ENCODE measurements at places on chromosomes 2 and 18.

GRCh38 chr2:134384131-134384530 lies 130.3 kb downstream of the MGAT5 start:
- DNase-seq, result no peak

DNA sequence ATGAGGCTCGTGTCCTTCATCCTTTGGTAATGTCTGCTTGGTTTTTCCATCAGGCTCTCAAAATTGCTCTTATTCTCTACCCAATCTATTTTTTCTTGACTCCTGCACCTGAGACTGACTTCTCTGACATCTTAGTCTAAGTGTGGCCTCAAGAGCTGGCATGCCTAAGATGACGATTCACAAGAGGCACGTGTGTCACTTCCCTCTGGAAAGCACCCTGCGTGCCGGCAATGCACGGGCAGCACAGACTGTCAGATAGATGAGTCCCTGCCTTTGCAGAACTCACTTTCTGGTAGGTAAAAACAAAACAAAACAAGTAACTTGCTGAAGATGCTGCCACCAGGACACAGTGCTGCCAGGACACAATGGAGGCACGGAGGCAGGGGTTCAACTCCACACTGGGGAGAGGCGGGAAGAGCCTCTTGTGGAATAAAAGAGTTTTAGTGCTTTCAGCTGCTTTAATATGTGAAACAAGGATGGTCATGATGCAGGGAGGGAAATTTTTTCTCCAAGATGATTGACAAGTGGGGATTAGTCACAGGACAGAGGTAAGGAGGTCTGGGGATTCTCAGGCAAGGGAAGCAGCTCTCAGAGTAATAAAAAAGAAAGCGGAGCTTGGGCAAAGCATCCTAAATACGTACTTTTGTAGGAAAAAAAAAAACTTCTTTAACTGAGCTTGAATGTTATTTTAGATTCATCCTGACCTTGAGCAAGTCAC lies 27.3 kb downstream of the CYB5A start:
- no peak for DNase-seq

- no peak for DNase-seq
Observed at GRCh38 chr2:227655454-227655853, 11.2 kb upstream of the SCYGR5 start.

DNA sequence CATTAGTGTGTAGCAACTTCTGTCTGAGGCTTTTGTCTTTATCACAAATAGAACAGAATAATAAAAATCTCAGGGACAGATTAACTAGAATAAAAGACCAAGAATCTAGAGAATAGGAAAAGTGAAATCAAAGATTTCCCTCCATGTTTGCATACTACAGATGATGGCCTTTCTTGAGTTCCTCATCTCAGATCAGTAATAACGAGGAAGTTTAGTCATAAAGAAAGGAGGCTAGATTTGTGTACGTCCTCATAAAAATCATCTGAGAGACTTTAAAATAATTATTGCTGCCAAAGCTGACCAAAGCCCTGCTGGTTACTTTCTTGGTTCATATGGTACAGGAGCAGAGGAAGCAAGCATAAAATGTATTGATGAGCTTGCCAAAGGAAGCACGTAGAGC lies 117.3 kb downstream of the MIB1 start:
- DNase-seq, result no peak

- DNase-seq, result no peak
Observed at GRCh38 chr2:207176247-207176646, 10.5 kb upstream of the KLF7 start.

GRCh38 chr2:25342372-25343186 lies 854 bp upstream of the DNMT3A start:
- no peak for DNase-seq

- no peak for DNase-seq
Observed at GRCh38 chr2:113875135-113875534, 14.8 kb upstream of the ACTR3 start.

- DNase-seq, result no peak
Observed at GRCh38 chr2:32788114-32788513, 158.6 kb upstream of the LTBP1 start.

DNA sequence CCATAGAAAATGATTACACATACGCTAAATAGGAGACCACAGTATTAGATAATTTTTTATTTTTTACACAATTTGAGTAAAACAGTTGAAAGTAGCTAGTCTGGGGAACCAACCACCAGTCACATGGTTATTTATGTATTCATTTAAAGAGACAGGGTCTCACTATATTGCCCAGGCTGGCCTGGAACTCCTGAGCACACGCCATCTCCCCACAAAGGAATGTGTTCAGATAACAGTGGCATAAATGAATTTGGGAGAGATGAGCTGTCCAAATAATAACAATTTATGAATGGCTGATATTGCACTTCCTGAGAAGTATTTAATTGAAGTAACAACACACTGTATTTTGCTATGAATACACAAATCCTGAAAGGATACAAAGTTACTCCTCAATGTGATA lies 39.7 kb downstream of the KIDINS220 start:
- no peak for DNase-seq

GRCh38 chr2:233928594-233929351 lies 11.6 kb downstream of the TRPM8 start:
- no peak for DNase-seq

- DNase-seq, result no peak
Observed at GRCh38 chr18:50405582-50406271, 30.9 kb downstream of the SKA1 start.

DNA sequence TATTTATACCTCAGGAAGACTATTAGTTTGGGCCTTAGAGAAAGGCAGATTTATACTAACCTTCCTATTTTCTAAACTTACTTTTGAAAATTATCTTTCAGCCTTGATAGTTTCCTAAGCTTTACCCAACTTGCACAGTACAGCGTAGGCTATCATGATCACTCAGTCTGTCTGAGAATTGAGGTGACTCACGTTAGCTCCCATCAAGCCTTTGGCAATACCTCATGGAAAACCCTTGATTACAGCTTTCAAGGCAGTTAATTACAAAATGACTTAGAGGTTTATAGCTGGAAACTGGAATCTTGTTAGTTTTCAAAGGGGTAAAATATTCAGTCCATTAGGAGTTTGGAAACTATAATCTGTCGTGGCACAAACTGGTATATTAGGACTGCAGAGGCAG lies 26.4 kb upstream of the ARMC9 start:
- DNase-seq, result no peak

GRCh38 chr2:10454505-10454904 lies 6.4 kb upstream of the ODC1 start:
- DNase-seq, result no peak

DNA sequence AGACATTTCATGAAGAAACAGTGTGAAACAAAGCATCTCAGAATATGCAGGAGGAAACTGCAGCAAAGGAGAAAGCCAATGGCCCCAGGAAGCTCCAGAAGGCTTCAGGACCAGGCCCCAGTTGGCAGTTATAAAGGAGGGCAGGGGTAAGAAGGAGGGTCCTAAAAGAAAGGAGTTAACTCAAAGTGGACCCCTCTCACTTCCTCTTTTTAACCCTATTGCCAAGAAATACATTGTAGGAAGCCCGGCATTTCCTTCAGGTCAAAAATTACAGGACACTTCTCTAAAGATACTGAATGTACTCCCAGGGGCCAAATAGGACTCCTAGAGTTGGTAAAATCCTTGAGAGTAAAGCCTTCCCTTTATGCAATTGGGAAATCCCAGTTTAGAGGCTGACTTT lies 77.1 kb upstream of the TGFA start:
- no peak for DNase-seq

DNA sequence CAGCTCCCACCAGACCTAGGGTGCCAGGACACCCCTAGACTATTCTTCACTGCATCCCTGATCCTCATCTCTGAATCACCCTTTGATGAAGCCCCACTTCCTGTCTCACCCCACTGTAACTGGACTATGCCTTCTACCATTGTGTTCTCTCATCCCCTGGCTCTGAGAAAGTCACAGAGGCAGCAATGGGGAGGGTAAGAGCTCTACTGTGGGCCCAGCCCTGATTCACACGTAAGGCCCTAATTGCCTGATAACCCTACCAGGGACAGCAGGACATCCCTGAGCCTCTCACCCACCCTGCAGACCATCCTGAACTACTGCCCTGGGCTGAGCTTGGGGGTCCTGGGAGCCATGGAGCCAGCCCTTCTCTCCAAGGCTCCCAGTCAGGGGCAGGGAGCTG lies 1.5 kb upstream of the PROM2 start:
- DNase-seq, result no peak

- no peak for DNase-seq
Observed at GRCh38 chr18:7532942-7533341, 34.2 kb upstream of the PTPRM start.

GRCh38 chr2:168336786-168337388 lies 89.5 kb upstream of the STK39 start:
- no peak for DNase-seq

GRCh38 chr18:34493566-34494358 lies 216.3 kb upstream of the DTNA start:
- no peak for DNase-seq

DNA sequence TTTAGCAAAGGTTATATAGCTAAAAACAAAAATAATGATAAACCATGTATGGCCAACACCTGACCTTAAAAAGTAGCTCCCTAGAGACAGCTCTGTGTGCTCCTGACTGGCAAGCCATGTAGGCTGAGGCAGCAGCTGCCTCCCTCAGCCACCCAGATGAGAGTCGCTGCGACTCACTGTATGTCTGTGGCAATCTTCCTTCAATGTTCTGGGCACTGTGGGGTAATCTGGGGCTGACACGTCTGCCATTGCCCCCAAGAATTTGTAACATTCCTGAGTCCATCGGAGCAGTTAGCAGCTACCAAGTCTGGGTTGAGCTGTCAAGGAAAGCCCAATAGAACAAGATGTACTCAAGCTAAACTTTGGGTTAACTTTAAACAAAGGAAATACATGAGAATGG lies 106.4 kb upstream of the DAPL1 start:
- DNase-seq, result no peak

GRCh38 chr2:189095101-189095500 lies 84.5 kb downstream of the COL5A2 start:
- no peak for DNase-seq

DNA sequence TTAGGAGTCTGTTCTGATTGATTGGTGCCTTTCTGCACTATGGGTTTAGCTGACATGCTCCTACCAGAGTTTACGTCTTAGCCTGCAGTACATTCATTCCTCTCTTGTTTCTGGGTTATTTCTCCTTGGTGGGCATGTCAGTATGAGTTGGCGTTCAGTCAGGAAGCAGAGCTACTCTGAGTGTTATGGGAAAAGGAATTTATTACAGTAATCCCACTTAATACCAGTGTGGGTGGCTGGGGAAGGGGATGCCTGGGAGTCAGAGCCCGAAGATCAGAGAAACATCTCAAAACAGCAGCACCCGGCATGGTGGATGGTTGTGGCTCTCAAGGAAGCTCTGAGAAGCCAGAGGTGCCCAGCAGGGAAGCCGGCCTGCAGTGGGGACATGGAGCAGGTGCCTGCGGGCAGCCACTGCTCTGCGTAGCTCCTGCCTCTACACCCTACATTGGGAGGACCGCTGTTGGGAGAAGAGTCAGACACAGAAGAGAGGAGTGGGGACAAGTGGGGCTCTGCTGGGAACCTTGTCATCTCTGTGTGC lies 48.9 kb downstream of the RAB31 start:
- no peak for DNase-seq

- DNase-seq, result no peak
Observed at GRCh38 chr2:28393114-28393836, 617 bp downstream of the FOSL2 start.

DNA sequence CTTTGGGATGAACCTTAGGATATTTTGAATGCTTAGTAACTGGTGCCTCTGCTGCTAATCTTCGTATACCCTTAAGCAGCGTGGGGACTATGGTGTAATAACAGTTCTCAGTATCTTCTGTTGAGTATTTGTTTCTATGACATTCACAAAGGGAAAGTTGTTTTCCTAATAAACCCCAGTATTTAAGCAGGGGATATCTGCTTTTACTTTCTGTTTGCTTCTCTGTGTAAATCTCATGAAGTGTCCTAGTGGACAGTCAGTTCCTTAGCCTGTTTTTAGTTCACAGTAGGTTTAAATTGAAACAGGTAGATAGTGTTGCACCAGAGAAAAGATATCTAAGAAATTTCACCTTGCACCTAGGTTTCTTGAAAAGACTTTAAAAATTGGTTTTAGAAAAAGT lies 14.9 kb downstream of the KIAA1328 start:
- DNase-seq, result no peak

DNA sequence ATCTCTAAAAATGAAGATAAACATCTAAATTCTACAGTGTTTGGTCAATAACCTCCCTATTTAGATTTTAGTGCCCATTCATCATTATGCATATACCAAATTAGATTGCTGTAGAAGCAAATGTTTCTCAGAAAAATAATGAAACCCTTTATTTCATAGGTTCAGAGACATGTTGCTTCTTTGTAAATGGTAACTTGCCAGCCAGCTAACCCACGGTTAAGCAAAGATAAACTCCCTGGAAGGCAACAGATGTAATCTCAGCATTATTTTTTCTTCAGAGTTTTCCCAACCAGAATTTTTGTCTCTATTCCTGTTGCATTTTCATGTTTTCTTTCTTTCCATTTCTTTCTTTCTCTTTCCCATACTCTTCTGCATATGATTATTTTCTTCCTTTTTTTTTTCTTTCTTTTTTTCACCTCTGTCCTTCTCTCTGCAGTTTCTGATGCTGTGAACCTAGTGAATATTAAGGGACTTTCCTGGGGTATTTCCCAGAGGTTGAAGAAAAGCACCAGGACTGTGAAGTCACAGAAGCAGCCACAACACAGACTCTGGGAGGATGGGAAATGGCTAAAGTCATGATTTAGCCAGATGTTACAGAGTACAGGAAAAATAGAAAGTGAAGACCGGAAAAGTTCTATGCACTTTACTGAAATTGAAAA lies 50.0 kb upstream of the DSG1 start:
- DNase-seq, result no peak

DNA sequence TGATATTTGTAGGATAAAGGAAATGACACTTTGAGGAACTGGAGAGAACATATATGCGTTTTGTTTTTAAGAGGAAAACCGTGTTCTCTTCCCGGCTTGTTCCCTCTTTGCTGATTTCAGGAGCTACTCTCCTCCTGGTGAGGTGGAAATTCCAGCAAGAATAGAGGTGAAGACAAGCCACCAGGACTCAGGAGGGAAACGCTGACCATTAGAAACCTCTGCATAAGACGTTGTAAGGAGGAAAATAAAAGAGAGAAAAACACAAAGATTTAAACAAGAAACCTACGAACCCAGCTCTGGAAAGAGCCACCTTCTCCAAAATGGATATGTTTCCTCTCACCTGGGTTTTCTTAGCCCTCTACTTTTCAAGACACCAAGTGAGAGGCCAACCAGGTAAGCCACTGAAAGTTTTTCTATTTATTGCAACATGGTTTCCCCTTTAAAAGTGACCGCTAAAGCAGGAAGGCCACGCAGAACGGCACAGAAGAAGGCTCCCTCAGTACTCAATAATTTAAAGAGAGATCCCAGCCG lies 735 bp downstream of the NRP2 start:
- DNase-seq, result no peak

Data from stimulated activated CD8-positive, alpha-beta memory T cell treated with anti-CD3 and anti-CD28 coated beads, Interleukin-4, amount 100 ng/mL, for 4 hours (primary cell).